Suprapubic skin (tissue), 4 donors: ENCODE measurements at places on chromosomes 12 and 14. TPM values are rescaled to one million over a fixed set of nuclear protein-coding genes. Genes with fewer than 3 reads are reported as not detected.

DNA sequence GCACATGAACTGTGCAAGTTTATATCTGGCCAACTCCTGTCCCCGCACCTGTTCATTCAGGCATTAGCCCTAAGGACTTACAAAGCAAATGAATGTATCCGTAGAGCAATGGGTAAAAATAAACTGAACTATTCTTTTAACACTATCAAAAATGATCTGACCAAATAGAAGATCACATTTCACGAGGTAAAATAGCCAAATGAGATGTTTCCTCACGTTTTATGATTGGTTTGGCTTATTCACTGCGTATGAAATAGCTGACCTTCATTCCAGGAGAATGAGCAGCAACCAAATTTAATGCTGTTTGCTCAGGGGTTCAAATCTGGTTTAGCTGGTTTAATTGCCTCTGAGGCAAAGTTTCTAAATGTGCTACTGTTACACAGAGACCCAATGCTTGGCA lies 216.0 kb upstream of the EEA1 start:
- no peak for DNase-seq

GRCh38 chr14:99601361-99601831 lies 2.6 kb downstream of the CCDC85C start:
- no peak for DNase-seq

- no peak for DNase-seq
Measured at GRCh38 chr12:87383680-87384079, 645.5 kb downstream of the C12orf50 start.

GRCh38 chr12:1962051-1963020 lies 41.9 kb downstream of the DCP1B start:
- no peak for DNase-seq

Gene ALX1
- not detected for total RNA-seq

Gene TMEM253
- total RNA-seq = 0.53 TPM

Gene AKAP3
- 1.4 TPM for total RNA-seq

DNA sequence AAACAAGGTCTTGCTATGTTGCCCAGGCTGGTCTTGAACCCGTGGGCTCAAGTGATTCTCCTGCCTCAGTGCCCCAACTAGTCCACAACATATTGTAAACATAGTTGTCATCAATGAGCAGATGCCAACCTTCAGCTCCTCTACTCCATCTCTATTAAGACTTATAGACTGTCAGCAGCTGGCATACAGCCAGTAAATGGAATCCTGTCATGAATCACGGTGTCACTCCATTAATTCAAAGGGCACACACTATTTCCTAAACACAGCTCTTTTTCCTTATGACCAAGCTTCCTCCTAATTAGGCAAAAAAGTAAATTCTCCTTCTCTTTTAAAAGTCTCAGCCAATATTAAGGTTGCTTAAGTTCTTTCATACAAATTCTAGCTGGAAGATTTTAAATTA lies 111.2 kb downstream of the ITPR2 start:
- DNase-seq = no peak

- DNase-seq = no peak
Measured at GRCh38 chr12:30015631-30016337, 232.0 kb upstream of the TMTC1 start.

Gene KRT5
- 9,625 TPM for total RNA-seq

GRCh38 chr12:12282761-12283425 lies 16.0 kb upstream of the LRP6 start:
- DNase-seq = no peak

DNA sequence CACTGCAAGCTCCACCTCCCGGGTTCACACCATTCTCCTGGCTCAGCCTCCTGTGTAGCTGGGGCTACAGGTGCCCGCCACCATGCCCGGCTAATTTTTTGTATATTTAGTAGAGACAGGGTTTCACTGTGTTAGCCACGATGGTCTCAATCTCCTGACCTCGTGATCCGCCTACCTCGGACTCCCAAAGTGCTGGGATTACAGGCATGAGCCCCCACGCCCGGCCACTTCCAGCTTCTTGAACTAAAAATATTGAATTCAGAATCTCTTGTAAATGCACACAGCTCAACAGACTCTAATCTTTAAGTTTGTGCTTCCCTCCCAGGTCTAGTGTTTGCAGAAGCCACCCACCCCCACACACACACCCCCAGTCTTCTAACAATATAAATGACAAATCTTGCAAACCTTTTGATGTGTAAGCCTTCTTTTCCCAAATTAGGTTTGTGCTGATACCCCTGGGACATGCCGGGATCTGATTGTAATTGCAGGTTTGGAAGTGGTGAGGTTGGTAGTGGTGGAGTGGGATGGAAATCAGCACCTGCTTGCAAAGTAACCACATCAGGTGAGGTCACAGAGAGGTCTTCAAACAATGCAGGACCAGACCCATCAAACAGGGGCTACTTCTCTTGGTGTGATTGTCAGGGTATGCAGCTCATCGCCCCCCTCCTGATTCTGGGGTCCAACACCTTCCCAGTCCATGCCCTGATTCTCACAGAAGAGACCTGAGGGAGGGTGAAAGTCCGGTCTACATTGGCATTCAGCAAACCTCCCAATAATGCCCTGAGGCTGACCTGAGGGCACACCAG lies 51.4 kb upstream of the GPR132 start:
- peak; percentile 17 for DNase-seq

Gene LTBR
- 165 TPM for total RNA-seq

Gene ANGEL1
- total RNA-seq = 25.8 TPM

- no peak for DNase-seq
Measured at GRCh38 chr14:90003526-90004307, 48.0 kb downstream of the TDP1 start.

Gene TAS2R14
- total RNA-seq = 0.23 TPM

Gene FUT8
- 21.4 TPM for total RNA-seq

Gene OLR1
- total RNA-seq = not detected

DNA sequence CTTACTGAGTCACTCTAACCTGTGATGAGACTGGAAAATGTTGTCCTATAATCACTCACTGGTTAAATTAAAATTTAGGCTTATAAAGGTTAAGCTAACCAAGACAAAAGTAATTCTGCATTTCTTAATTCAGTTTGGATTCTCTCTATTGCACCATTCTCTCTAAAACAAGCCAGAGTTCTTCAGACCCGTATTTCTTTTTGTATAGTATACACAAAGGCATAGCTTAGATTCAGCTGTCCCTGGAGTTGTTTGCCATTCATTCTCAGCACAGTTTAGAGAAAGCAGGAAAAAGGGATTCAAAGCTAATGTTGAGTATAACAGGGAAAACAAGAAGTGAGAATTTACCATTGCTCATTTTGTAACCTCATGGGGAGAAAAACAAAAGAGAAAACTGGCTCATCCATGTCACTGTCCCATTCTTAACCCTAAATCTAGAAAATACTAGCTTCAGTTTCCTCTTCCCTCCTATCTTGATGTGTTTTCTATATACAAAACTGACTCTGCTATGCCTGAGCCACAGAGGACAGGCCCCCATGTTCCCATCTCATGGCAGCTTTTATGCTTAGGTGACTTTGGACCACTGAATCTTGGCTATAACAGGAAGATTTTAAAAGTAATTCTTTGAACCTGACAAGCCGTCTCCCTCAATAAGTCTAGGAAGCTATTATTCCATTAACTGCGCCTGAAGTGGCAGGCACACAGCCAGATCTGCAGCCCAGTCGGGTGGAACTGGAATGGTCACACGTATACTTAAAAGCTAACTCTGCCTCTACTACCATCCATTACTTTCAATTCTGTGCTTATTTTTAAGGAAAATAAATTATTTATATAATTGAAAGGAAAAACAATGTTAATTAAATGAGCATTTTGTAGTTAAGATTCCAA lies 7.0 kb downstream of the AREL1 start:
- no peak for DNase-seq

DNA sequence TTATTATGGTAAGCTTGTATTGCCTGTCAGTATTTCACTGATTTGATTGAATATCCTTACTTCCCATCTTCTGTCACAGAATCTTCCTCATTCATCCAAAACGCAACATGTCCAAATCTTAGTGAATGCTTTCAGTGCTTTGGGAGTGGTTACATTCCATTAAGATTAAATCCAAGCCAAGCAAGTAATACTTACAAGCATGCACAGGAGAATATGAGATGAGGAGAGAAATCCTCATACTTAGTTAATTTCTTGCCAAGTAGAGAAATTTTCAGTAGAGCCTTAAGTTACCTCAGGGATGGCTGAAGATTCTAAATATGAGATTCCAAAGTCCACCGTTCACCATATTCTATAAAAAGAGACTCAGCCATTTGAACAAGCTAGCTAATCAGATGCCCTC lies 316.0 kb downstream of the RAD51B start:
- DNase-seq = no peak

Gene RACGAP1
- 14.7 TPM for total RNA-seq

- no peak for DNase-seq
Measured at GRCh38 chr14:45136399-45136798, 669 bp downstream of the FANCM start.

GRCh38 chr14:60661721-60662120 lies 12.4 kb upstream of the SIX1 start:
- no peak for DNase-seq

- no peak for DNase-seq
Measured at GRCh38 chr12:101666052-101666728, 31.2 kb upstream of the CHPT1 start.

DNA sequence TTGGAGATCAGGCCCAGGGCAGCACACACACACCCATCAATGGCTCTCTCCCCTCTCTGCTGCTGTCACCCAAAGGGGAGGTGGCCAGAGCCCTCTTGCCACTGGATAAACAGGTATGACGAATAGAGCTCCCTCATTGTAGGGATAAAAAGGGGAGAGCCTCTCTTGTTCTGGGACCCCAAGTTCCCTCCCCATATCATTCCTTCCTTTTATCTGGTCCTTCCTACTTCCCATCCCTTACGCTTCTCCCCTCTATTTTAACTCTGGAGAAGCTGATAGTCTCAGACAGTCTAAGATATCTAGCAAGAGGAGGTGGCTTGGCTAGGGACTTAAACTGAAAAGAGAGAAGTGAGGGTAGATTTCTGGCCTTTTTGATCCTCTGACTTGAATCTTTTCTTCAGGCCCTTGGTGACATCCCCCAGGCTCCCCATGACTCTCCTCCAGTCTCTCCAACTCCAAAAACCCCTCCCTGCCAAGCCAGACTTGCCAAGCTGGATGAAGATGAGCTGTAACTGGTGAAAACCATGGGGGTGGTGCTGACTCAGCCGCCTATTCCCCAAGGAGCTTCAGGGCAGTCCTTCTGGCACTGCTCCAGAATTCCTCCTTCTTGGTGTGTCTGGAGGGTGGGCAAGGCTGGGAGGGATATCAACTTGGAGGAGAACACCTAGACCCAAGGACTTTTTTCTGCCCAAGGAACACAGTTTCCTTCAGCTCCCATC lies 5.3 kb downstream of the ARHGEF25 start:
- no peak for DNase-seq

DNA sequence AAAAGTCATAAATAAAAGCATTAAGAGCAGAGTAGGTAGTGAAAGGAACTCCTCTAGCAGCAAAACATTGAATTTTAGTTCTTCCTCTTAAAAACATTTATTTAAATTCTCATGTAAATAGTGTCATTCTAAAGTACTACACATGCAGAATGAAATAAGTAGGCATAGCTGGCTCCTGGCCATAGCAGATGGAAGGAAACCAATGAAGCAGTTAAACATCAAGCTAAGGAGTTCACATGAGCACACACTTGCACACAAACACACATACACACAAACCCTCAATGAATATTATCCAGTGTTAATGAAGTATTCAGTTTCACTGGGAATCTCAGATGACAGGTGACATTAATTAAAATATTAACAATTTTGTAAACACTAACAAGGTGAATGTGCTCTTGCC lies 69.3 kb downstream of the SLC35F4 start:
- DNase-seq = no peak

GRCh38 chr14:52023518-52023917 lies 34.2 kb downstream of the RTRAF start:
- no peak for DNase-seq

DNA sequence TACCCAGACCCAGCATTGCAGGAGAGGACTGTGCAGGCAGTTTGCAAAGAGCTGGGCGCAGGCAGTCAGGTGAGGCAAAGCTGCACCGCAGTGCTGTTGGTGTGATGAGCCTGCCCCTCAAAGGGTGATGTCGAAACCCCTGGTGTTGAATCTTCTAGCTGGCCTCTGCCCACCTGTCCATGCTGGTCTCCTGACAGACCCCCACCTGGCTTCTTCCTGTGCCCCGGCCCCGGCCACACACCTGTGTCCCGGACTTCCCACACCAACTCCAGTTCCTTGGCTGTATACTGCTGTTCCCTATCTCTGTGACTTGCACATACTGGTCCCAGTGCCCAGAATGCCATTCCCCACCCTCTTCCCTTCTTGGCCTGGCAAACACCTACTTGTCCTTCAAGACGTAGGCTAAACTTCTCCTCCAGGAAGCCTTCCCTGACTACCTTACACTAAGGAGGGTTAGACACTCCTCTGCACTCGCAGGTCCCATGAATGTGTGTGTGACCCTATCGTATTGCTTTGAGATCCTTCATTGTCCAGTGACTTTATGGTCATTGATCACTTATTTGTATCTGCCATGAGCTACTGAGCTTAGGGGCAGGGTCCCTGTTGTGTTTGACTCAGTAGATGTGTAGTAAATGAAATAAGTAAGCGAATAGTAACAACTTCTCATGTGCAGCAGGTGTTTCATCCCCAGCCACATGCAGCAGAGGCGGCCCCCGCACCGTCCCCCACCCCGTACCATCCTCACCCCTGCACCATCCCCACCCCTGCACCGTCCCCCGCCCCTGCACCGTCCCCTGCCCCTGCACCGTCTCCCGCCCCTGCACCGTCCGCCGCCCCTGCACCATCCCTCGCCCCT lies 37.4 kb downstream of the ESRRB start:
- DNase-seq = no peak
